Tracheal epithelial cell (primary cell): ENCODE measurements at places on chromosomes 7 and 10. TPM values are rescaled to one million over a fixed set of nuclear protein-coding genes. Genes with fewer than 3 reads are reported as not detected.

WAPL gene
- 37.9 and 39.5 TPM in 2 replicates for total RNA-seq

GRID1 gene
- under 0.01 and 0.21 TPM in 2 replicates for total RNA-seq

CPSF4 gene
- 36.1 and 41.8 TPM in 2 replicates for total RNA-seq

POMZP3 gene
- total RNA-seq: 3.1 and 3.6 TPM in 2 replicates

FAM180A gene
- total RNA-seq: not detected in 2 replicates

AGK gene
- 19.8 and 21.9 TPM in 2 replicates for total RNA-seq

STAG3 gene
- 0.72 and 1.3 TPM in 2 replicates for total RNA-seq

ALDH18A1 gene
- total RNA-seq: 53.5 and 108 TPM in 2 replicates

GATA3 gene
- total RNA-seq: under 0.01 TPM in 2 replicates

FAM170B gene
- not detected in 2 replicates for total RNA-seq

BAZ1B gene
- total RNA-seq: 41.8 and 42.2 TPM in 2 replicates

ADAM12 gene
- 5.1 TPM in 1 of 2 replicates, not detected in the other for total RNA-seq

ARHGEF5 gene
- total RNA-seq: 11.9 and 14.9 TPM in 2 replicates

NKX1-2 gene
- 1.5 and 2.2 TPM in 2 replicates for total RNA-seq

SUN3 gene
- total RNA-seq: not detected in 2 replicates

MCM10 gene
- 0.43 and 3.9 TPM in 2 replicates for total RNA-seq

GARIN1A gene
- total RNA-seq: 0.24 TPM in 1 of 2 replicates, not detected in the other

CTAGE8 gene
- total RNA-seq: 1.9 and 2.8 TPM in 2 replicates

ST8SIA6 gene
- 0.64 TPM in 1 of 2 replicates, not detected in the other for total RNA-seq

SPDYE11 gene
- not detected in 2 replicates for total RNA-seq

CPEB3 gene
- 0.48 and 1.5 TPM in 2 replicates for total RNA-seq

CPA4 gene
- 6.6 and 7.2 TPM in 2 replicates for total RNA-seq

DRGX gene
- total RNA-seq: not detected in 2 replicates

EBLN1 gene
- total RNA-seq: not detected in 2 replicates
